ENCODE measurements at places on chromosomes 5 and 9. TPM values are rescaled to one million over a fixed set of nuclear protein-coding genes. Genes with fewer than 3 reads are reported as not detected.

- no peak for DNase-seq
Observed at GRCh38 chr9:32334112-32334511, 50.3 kb upstream of the ACO1 start.

DNA sequence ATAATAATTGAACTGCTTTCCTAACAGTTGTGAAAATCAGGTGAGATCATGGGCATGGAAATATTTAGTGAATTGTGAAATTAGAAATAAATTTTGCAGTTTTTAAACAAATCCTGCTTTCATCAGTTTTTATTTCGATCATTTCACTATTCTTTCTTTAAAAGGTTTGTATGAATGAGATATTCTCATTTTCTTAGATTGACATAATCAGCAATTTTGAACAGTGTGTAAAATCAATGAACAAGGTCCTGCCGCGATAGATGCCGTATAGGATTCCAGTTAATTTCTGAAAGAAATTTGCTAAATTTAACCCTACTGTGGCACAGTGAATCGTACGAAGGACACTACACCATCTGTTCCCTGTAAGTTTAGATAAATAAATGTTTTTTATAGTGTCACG is 7.5 kb downstream of the RAD23B start:
- DNase-seq, result no peak

Gene MRPL36
- 47.0 TPM for total RNA-seq

DNA sequence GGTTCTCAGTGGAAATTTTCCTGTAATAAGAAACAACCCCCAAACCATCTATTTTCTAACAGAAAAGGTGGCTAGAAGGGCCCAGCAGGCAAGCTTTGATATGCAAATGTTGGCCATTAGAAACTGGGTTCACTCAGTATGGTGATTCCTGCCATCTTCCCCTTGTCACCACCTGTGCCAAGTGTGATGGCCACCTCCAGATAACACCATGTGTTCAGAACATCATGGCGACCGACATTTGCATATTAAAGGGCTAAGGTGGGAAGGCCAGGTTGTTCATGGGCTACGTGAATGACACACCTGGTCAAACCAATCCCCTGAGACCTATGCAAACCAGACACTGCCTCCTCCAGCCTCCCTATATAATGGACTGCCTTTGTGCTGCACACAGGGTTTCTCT is 20.4 kb downstream of the FOXE1 start:
- no peak for DNase-seq

Gene TEX48
- total RNA-seq, result not detected

DNA sequence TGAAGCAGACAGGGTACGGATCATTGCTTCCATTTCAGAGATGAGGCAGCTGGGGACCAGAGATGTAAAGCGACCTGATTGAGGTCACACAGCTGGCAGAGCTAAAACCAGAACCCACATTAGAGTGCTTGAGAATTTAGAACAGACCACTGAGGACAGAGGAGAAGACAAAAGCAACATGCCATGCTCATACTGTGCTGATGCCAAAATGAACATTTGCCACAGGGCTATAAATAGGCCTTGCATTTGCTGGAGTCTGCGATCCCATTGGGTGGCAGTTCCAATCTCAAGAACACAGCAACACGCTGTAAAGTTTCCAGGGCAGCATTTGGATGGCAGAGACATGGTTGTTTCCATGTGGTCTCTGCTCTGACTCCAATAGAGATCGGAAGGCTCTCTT is 222.4 kb upstream of the TBC1D2 start:
- no peak for DNase-seq

Gene SLC25A2
- not detected for total RNA-seq

GRCh38 chr9:137985637-137986071 is 108.1 kb downstream of the CACNA1B start:
- DNase-seq, result no peak

DNA sequence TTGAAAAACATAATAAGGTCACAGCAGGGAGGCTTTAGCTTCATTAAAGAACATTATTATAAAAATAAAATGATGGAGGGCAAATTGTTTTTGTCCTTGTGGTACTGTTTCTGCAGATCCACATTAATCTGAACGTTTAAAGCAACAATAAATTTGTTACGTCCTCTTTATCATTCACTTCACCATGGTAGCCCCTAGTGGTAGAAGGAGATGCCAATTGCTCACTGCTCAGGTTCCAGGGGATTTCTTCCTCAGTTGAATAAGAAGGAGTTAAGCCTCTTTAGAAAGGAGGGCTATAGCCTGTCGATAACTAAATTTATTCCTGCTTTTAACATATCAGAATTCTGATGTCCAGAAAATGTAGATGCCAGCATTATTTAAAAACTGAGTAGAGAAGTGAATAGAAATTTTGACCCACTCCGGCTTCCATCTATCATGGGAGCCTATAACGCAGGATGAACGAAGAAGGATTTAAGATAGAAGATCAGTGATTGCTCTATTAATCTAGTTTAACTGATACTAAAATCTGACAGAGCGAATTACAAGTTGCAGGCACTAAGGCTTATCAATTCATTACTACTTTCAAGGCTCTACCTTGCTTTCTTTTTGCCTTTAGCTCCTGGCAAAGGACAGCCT is 692.3 kb downstream of the PTPRD start:
- no peak for DNase-seq

DNA sequence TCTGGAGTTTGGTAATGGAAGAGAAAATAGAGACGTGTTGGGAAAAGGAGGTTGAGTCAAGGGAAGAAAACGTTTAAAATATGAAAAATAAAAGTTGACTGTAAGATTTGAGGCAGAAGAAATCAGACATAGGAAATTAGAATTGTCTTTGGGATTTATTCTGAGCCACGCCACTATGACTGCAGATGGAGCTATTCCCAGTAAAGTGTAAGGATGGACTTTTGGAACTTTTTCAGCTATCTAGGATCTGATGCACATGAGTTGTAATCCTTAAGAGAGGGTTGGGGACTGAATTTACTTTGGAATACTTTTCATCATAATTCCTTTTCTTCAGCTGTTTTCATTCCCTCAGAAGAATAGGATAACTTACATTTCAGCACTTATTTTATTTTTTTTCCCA is 336.7 kb downstream of the FAM170A start:
- DNase-seq, result no peak

Gene CDKN2B-AS1
- 0.93 TPM for total RNA-seq

GRCh38 chr5:103037673-103038455 is 82.1 kb downstream of the GIN1 start:
- DNase-seq, result no peak

DNA sequence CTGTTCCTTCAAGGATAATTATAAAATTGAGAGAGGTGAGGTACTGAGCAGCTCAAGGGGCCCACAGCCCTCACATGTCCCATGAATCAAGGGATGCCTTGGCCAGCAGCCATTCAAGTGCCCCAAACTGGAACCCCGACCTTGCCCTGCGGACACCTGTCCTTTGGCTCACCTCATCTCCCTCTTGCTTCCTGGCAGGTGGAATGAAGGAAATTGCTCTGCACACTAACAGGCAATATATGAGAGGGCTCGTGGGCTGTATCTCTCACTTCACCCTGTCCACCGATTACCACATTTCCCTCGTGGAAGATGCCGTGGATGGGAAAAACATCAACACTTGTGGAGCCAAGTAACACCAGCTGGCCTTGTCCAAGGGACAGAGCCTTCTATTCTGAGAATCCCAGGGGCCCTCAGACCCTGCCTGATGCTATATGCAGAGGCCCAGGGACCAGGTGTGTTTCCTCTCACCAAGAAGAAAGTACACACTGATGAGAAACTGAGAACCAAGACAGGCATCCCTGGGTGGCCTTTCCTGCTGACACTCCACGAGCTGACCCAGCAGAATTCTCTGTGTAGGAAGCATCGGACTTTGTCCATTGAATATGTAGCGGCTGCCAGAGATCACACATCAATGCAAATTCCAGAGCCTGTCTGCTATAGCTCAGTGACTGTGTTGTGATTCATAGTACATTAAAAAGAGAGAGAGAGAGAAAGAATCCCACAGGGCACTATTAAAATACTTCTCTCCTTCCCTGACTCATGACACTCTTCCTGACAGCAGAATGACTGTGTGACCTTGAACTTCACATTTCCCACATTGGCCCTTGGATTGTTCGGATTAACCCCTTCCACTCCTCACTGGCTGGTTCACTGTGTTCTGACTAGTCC is 92.6 kb downstream of the LIFR start:
- DNase-seq, result no peak

Gene HACD4
- total RNA-seq, result 5.9 TPM

DNA sequence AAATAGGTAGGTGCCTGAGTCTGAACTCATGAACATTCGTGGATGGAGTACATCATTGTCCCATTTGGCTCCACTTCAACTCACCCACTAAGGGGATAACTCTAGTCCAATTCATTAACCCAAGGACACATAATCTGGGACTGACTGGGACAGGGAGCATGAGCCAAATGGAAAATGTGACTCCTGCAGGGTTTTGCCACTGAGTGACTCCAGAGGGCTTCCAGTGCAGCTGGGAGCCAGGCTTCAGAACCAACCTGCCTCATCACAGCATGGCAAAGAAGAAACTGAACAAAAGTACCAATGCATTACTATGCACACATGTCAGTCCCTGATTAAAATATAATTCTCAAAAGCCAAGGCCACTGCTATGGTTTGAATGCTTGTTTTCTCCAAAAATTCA is 159.7 kb upstream of the SNX2 start:
- no peak for DNase-seq

Gene AHRR
- total RNA-seq, result 0.96 TPM

GRCh38 chr5:133220851-133221674 is 169.2 kb downstream of the HSPA4 start:
- no peak for DNase-seq

GRCh38 chr9:3732077-3733038 is 206.6 kb upstream of the RFX3 start:
- DNase-seq, result no peak

Gene FOXD4L6
- 0.25 TPM for total RNA-seq

GRCh38 chr5:43683884-43684471 is 81.0 kb downstream of the NNT start:
- no peak for DNase-seq

DNA sequence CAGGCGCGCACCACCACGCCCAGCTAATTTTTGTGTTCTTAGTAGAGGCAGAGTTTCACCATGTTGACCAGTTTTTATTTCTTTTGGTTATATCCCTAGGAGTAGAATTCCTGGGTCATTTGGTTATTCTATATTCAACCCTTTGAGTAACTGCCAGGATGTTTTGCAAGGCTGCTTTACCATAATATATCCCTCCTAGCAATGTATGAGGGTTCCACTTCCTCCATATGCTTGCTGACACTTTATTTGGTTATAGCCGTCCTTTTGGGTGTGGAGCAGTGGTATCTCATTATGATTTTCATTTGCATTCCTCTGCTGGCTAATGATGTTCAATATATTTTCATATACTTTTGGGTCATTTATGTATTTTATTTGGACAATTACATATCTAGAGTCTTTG is 81.2 kb downstream of the RAB24 start:
- DNase-seq, result no peak

Gene MYMK
- total RNA-seq, result not detected

Gene PCDHB3
- 1.8 TPM for total RNA-seq

Data from omental fat pad (tissue), 4 donors.